ENCODE measurements at places on chromosomes 4 and X.

DNA sequence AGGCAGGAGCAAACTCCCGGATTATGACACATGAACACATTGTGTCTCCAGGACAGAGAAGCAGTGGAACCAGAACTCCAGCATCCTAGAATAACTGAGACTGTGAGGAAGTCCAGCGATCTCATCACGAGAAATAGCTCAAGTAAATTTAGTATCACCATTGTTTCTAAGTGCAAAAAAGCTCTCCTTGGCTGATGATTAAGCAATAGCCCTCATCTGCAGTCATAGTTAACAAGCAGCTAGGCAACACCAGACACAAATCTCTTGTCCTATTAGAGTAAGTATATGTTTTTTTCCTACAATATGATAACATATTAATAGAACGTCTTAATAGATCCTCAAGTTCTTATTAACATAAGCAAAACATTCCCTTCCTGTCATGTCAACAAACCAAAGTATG lies 2.4 kb upstream of the CFAP299 start:
- no peak for DNase-seq

DNA sequence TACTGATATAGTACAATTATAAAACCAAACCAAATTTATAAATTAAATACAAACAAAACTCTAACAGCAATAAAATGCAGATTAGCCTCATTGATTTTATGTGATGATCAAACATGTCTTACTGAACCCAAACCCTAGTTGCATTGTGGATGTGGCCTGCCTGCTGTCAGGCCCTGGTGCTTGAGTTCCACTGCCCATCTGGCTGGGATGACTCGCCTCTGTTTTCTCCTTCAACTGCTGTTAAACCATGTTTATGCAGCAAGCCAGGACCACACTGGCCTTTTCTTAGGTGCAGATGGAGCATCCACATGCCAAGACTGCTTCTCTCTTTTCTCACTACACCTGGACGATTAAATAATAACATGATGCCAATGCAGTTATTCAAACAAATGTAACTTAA lies 22.6 kb downstream of the NAP1L5 start:
- DNase-seq = no peak

DNA sequence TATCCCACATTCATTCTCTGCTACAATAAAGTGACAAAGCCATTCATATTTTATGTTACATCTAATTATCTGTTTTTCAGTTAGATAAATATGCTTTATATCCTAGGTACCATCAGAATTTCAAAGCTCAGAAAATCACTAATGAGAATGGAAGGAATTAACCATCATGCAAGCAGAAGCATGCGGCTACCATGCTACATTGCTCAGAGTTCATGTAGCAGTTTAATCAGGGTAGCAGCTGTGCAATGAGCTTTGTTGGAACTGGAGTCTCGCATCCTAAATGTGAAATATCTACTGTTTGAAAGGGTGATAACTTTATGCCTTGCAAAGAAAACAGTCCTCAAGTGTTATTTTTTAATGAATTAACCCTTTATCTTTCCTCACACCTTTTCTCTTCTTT lies 77.5 kb downstream of the SNCA start:
- no peak for DNase-seq

GRCh38 chrX:24266996-24267395 lies 46.9 kb downstream of the SUPT20HL2 start:
- no peak for DNase-seq

GRCh38 chr4:74188912-74189311 lies 31.0 kb downstream of the MTHFD2L start:
- no peak for DNase-seq

DNA sequence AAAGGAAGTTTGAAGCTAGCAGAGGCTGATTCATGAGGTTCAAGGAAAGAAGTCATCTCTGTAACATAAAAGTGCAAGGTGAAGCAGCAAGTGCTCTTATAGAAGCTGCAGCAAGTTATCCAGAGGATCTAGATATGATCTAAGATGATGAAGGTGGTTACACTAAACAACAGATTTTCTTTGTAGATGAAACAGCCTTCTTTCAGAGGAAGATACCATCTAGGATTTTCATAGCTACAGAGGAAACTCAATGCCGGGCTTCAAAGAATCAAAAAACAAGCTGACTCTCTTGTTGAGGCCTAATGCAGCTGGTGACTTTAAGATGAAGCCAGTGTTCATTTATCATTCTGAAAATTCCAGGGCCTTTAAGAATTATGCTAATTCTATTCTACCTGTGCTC lies 28.8 kb downstream of the NR0B1 start:
- DNase-seq = no peak

GRCh38 chrX:136065044-136065671 lies 79.9 kb downstream of the SLC9A6 start:
- DNase-seq = no peak

- no peak for DNase-seq
Measured at GRCh38 chr4:70994387-70995099, 1.1 kb downstream of the DCK start.

DNA sequence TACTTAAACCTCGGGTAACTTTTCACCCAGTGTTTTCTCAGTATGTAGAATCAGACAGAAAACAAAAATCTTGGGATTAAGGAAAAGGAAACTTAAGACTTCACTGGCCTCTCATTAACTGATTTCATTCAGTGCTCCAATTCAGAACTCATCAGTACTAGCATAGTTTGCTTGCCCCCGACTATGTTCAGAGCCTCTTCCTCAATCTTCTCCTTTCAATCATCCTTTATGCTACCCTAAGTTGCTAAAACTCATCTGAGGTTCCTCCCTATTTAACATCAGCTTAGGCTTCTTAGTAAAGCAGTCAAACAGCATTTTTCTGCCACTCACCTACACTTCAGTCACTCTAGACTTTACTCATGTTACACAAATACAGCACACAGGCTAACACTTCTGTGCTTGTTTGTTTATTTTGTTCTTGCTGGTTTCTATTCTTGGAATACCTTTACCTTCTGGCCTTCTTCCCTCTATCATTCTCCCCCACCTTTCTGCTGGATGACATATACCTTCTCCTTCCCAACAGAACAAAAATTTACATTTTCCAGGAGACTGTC lies 163.0 kb upstream of the TLL1 start:
- DNase-seq = peak; percentile 47

DNA sequence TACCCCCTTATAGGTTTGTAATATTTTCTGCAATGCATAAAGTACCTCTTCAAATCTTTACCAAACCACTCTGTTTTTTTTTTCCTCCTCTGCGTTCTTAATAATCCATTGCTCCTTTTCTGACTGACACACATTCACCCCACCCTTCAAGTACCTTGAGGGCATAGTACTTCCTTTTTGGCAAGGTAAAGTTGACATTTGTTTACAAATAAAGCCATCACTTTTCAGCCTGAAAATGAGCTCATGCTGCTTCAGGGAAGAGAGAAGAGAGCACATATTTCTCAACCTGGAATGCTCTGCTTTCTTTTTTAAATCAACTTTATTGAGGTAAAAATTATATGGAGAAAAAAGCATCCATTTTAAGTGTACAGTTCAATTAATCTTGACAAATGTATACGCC lies 113.9 kb downstream of the AGTR2 start:
- peak; percentile 8 for DNase-seq

DNA sequence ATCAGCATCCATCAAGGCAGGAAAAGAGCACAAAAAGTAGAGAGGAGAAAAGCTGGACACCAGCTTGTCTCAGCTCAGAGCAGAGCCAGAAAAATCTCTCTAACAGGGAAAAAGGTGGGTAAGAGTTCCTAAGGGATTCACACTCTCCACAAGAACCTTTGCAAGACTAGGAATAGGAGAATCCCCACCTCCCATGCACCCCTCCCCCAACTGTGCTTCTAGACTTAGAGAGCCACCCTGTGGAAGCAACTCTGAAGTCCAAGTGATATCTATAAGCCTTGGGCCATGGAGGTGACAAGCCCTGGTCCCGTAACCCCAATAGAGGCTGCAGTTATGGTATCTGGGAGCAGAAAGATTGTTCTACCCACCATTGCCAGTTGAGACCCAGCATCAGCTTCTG lies 267.6 kb upstream of the MTMR8 start:
- DNase-seq = no peak

Measured in NCI-H2029 treated with DMSO at 0.1 percent for 48 hours (cell line).